ENCODE measurements at places on chromosomes 4 and X. TPM values are rescaled to one million over a fixed set of nuclear protein-coding genes. Genes with fewer than 3 reads are reported as not detected.

GRCh38 chrX:1034717-1035116, 177.7 kb downstream of the CRLF2 start:
- DNase-seq, result no peak

The STK26 gene
- total RNA-seq, result 60.0 TPM

The STATH gene
- total RNA-seq, result not detected

DNA sequence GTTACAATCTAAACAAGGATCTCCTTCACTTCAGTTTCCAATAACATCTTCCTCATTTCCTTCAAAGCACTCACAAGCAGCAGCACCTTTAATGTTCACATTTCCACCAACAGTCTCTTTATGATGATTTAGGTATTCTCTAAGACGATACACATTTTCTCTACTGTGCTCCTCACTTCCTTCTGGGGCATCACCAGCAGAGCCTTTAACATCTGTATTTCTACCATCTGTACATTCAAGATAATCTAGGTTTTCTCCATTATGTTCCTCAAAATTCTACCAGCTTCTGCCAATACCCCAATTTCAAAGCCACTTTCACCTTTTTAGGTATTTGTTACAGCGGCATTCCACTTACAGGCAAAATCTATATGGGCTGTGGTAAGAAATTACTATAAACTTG, 80.6 kb downstream of the FBXW7 start:
- DNase-seq, result no peak

DNA sequence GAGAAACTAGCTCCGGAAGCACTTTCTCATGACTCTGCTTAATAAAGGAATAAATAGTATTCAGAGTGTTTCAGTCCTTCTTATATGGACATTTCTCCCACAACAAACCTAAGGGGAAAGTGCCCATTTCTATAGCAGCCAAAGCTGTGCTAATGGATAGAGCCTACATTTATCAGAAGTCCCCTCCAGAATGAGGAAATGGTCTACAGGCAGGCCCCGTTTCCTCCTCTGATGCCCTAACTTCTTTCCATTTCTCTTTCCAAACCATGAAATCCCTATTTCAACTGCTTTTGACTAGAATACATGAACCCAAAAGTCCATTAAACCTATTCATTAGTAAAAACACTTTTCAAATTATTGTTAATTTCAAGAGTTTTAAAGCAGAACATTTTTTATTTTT, 4.5 kb downstream of the ACSL1 start:
- no peak for DNase-seq

GRCh38 chr4:91015861-91016260, 888.7 kb downstream of the CCSER1 start:
- no peak for DNase-seq

The H2BW2 gene
- not detected for total RNA-seq

The LETM1 gene
- 28.3 TPM for total RNA-seq

- no peak for DNase-seq
These were observed 515.0 kb downstream of the INPP4B start for GRCh38 chr4:142331132-142331531.

The SPANXN3 gene
- not detected for total RNA-seq

DNA sequence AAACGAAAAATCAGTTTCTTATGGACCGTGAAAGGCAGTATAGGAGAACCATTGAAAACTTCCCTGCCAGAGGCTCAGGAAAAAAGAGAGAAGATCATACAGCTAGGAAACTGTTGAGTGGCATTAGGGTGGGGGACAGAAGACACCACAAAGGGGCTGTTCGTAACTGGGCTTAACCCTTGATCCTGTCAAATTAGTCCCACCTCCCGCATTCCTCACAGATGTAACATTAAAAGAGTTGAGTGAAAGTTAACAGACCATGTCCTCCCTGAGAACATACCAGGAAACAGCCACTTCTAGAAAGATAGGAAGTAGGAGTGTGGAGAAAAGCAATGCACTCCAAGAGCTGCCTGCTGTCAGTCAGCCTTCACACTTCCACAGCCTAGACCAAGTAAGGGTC, 8.7 kb downstream of the SHROOM4 start:
- DNase-seq, result no peak

The TMEM255A gene
- total RNA-seq, result not detected

- DNase-seq, result no peak
These were observed 1008.8 kb downstream of the STPG2 start for GRCh38 chr4:97134456-97134855.

The CABS1 gene
- not detected for total RNA-seq

The PTPN13 gene
- 0.36 TPM for total RNA-seq

DNA sequence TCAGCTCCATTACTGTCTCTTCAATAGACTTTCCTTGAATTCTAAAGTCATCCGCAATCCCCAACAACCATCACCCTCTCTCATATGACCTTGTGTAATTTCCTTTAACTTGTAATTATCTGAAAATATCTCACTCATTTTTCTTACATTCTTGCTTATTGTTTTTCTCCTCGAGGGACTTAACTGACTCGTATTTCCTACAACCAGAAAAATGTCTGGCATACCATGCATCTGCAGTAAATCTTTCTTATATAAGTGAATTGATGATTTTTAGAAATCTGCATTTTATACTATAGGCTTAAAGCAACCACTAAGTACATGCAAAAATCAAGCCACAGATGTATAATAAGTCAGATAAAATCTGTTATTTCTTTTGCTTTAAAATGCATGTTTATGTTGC, 276.7 kb downstream of the UNC5C start:
- DNase-seq, result no peak

The TMPRSS11A gene
- not detected for total RNA-seq

- no peak for DNase-seq
These were observed 63.2 kb upstream of the TNIP3 start for GRCh38 chr4:121227341-121227792.

The ARL9 gene
- 0.35 TPM for total RNA-seq

DNA sequence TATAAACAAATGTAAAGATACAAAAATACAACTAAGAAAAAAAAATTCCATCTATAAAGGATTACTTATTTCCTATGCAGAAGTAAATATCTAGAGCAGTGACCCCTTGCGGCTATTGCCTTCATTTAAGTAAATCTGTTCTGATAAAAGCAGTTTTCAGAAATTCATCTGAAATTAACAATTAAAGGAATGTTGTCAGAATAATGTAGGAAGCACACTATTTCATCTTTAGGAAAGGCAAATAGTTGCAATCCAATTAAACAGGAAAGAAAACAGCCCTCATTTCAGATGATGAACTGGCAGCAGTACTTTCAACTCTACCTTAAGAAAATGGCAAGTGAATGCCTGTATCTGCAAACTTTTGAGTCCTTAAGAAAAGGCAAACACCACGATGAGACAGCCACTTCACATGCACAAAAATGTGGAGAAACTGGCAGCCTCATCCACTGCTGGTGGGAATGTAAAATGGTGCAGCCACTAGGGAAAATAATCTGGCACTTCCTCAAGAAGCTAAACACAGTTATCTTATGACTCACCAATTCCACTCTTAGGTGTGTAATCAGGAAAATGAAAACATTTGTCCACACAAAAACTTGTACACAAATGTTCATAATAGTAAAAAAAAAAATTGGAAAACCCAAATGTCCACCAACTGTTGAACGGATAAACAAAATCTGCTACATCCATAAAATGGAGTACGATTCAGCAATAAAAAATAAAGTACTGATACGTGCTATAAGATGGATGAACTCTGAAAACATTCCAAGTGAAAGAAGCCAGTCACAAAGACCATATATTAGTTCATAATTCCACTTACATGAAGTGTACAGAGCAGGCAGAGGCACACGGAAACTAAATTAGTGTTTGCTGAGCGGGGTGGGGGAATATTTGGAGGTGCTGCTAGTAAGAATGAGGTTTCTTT, 2.0 kb upstream of the THAP9 start:
- DNase-seq, result no peak

GRCh38 chrX:104165894-104166734, at the start of gene FAM199X:
FAM199X (plus strand) TSS chrX:104166453; CDS start chrX:104166786, 333 bp downstream.
- peak; percentile 86 for DNase-seq

- no peak for DNase-seq
These were observed 7.8 kb downstream of the LARP1B start for GRCh38 chr4:128068918-128069317.

- no peak for DNase-seq
These were observed 334.4 kb downstream of the UNC5C start for GRCh38 chr4:95214408-95214807.

GRCh38 chr4:152104356-152104755, 343.5 kb upstream of the GATB start:
- no peak for DNase-seq

The PNMA6A gene
- total RNA-seq, result 0.84 TPM
